CD4-positive, alpha-beta T cell treated with Interleukin-21 for 1 hour (primary cell): ENCODE measurements at places on chromosomes 1 and 21.
A peak's percentile ranks its signal among the peaks of the same experiment; 100 is the strongest.

DNA sequence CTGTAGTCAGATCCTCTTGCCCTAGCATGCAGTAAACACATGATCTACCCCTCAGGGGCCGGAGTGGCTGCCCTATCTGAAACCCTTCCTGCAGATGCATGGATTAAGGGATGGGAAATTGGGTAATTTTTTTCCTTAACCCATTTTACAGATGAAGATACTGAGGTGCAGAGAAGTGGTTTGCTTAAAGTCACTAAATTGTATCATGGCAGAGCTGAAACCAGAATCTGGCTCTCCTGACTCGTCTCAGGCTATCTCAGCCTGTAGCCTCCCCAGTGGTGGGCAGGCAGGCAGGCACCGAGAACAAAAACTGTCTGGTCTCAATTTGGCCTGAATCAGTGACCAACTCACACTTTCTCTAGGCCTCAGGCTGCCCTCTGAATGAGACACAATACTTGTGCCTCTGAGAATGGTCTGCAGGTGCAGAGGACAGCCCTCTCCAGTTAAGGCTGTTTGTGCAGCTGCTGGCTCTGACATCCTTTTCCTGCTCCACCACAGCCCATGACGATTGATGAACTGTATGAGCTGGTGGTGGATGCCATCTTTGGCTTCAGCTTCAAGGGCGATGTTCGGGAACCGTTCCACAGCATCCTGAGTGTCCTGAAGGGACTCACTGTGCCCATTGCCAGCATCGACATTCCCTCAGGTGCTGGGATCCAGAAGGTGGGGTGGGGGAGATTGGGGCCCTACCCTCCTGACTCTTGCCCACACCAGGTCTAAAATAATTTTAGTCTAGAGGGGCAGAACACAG is 1.5 kb downstream of the NAXE start:
- no peak for DNase-seq

GRCh38 chr1:228334954-228335353 is 71.7 kb downstream of the TRIM11 start:
- no peak for DNase-seq

- DNase-seq = no peak
Measured at GRCh38 chr1:71435951-71436350, 355.1 kb upstream of the ZRANB2 start.

DNA sequence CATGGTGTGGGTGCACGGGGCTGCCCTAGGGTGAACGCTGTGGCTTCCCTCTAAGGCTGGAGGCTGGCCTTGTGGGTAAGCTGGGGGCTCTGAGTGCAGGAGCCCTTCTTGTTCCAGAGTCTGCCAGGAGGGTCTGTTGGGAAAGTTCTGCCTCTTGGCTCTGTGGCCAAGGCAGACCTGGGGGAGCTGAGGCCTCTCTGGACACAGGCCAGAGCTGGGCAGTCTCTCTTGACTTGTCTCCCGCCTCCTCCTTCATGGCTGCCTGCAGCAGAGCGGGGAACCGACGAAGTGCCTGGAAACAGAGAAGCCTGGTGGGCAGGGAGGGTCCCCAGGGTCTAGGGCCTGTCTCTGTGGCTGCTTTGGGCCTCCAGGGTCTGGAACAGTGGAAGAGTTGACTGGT is 30.3 kb upstream of the PEX10 start:
- no peak for DNase-seq

- no peak for DNase-seq
Measured at GRCh38 chr1:29550119-29550841, 314.0 kb downstream of the PTPRU start.

DNA sequence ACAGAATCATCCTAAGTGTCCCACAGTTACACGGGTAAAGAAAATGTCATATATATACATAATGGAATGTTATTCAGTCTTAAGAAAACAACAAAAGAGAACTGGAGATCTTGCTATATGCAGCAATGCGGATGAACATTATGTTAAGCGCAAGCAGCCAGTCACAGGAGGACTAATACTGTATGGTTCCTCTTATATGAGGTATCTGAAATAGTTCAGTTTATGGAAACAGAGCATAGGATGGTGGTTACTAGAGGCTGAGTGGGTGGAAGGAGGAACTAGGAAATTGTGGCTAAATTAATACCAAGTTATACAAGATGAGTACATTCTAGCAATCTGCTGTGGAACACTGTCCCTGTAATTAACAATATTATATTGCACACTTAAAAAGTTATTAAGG is 834.3 kb downstream of the KCNT2 start:
- no peak for DNase-seq

GRCh38 chr1:22539510-22540118 is 23.7 kb upstream of the EPHA8 start:
- no peak for DNase-seq

DNA sequence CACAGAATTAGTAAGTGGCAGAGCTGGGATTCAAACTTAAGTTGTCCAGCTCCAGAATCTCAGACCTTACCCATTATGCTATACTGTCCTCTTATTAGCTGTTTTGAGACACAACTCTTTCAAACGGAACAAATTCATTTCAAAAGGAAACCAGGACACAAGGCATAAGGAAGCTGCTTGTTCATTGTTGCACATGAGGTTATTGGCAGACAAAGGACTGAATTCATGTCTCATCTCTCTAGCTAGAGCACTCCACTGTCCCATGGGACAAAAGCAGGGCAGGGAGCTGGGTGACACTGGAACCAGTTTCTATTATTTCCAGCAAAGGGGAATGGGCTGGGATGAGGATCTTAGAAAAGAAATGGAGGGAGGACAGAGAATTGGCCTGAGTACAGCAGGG is 26.4 kb downstream of the CHI3L2 start:
- DNase-seq = no peak

DNA sequence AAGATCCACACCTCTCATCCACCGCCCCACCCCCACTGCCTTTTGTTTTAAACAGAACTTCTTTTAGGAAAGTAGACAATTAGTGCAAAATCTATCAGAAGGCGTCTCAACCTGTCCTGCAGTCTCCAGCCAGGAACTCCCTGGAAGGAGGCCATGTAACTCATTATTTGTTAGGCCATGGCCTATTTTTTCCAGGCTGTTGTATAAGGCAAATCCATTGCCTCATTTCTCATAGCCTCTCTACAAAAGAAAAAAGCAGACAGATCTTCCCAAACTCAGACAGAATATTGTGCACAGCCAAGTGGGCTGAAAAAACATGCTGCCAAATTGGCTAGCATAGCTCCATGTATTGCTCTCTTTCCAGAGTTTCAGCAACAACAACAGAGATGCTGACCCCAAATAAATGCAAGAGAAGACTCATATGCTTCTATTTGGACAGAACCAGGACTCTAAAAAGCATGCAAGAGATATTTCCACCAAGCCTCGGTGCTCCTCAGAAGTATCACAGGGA is 770.7 kb upstream of the CXADR start:
- DNase-seq = no peak

DNA sequence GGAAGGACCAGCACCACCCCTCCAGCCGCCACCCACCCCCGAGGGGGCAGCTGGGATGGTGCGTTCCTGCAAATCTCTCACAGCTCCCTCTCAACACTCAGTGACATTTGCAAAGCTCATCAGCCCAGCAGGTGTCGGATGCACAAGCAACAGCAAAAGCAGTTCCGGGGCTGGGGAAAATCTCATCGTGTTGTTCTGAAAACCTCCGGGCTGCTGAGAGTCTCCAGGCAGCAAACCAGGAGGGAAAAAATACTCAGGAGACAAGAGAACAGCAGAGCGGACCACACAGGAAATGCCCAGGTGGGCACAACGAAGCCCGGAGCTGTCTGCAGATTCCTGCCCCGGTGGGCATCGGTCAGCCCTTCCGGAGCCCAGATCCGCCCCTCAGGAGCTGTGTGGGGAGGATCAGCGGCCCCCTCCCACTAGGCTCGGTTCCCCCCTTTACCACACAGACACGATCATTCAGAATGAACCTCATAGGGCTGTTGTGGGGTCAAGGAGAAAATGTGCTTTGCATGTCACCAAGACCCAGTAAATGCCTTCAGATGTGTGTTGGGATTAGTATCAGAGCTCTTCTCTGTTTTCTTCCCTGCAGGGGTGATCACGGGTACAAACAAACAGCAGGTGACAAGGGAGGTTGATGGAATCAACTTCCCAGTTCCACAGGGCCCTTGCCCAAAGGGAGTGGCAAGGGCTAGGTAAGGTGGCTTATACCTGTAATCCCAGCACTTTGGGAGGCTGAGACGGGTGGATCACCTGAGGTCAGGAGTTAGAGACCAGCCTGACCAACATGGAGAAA is 127.0 kb upstream of the TIAM1 start:
- DNase-seq = no peak

DNA sequence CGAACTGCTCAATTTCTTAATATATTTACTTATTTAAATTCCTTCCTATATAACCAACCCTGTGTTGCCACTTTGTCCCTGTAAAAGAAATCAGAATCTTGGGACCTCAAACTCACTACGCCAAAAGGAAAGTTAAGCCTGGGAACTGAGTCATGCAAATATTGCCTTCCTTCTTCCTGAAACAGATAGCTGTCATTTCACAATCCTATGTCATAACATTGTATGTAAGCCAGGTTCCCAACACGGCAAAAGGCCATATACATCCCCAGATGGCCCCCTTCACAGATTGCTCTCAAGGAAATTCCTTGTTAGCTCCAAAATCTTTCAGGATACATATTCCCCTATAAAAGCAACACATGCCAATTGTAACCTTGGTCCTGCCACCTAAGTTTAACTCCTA is 39.7 kb downstream of the C21orf91 start:
- no peak for DNase-seq

DNA sequence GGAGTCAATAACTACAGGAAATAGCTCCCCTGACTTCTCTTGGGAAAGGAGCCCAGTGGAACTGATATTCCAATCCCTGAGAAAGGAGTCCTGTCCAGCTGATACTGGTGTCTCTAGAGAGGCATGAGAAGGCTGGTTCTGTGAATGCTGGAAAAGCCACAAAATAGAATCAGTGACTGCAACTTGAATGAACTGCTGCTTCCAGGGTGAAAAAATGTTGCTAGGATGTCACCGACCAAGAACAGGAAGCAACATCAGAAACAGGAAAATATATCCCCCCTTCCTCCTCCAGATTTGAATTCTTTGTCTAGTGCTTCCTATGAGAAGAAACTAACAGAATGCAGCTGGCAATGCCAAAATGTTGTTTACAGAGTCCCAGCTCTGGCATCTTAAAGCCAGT is 269.3 kb upstream of the LYPLAL1 start:
- DNase-seq = no peak

GRCh38 chr1:232578651-232579195 is 51.2 kb downstream of the SIPA1L2 start:
- DNase-seq = peak; percentile 33

- no peak for DNase-seq
Measured at GRCh38 chr1:235622936-235623779, 26.4 kb downstream of the GNG4 start.

GRCh38 chr1:108881369-108881768 is 4.6 kb downstream of the GPSM2 start:
- no peak for DNase-seq

DNA sequence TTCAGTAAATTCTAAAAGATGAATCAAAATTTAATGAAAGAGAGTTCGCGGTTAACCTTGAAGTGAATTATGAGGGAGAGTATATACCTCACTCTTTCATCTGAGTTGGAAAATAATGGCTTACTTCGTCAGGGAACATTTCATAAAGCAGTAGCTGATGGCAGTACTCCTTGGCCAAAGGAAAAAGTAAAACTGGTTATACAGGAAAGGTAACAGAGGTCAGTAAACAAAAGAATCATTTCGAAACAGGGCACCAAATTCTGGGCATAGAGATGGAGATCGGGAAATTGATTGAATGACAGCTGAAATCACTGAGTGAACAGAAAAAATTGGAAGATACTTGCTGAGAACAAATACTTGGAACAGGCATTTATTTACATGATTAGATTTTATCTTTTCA is 199.0 kb downstream of the OLFM3 start:
- no peak for DNase-seq

DNA sequence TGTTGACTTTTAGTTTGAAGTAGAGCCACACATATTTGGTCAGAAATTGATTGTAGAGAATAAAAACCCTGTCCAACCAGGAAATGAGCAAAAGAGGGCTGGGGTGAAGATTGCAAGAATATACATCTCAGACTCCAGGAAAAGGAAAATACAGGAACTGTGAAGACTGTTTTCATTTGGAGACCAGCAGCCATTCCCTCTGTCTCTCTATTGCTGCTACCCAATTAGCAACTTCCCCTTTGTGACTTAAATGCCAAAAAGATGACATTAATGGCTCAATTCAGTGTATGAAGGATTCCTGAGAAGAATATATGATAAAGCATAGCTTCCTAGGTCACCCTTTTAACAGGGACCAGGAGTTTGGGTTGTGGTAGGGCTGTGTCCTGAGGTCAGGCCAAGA is 31.6 kb upstream of the CEP350 start:
- no peak for DNase-seq

- DNase-seq = peak; percentile 59
Measured at GRCh38 chr21:32940079-32941014, 85.4 kb upstream of the OLIG2 start.

GRCh38 chr1:77948841-77949424 is 29.9 kb downstream of the FUBP1 start:
- no peak for DNase-seq

- DNase-seq = no peak
Measured at GRCh38 chr21:44332383-44332782, 6.8 kb downstream of the CFAP410 start.

- DNase-seq = no peak
Measured at GRCh38 chr1:44707112-44707881, 23.7 kb downstream of the RNU5D-1 start.

DNA sequence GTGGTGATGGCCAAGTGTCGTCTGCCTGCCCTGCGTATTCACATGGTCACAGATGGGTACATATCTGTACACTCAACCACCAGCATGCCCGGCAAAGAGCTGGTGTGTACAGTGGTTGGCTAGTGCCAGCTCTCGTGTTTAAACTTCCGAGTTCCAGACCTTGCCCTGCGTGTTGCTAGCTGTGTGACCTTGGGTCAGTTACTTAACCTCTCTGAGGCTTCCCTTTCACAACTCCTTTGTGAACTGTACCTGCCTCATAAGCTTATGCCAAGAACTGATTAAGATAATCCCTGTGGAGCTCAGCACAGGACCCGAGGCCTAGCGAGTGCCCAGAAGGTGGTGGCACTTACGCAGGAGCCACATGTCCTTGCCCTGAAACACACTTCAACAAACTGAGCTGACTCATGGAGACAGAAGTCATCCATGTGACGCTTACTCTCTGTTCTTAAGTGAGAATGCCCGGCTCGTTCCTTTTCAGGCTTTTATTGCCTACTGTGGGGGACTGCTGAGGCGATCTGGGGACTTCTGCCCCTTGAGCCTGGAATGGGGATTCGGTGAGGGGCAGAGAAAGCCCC is 55.4 kb downstream of the ALPL start:
- no peak for DNase-seq

DNA sequence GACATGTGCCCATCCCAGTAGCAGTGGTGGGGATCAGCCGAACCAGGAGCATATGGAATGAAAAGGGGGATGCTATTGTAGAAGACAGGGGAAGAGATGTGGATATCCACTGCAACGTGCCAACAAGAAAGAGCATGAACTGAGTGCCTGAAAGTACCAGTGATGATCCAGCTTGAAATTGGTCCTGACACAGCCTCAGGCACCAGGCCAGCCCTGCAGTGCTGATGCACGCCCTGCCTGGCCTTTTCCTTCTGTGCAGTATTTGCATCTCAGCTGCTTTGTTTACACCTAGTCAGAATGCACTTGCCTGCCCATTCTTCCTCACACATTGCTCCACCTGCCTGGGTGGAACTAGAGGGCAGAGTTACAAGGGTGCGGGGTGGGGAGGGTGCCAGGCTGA is 50.3 kb upstream of the ARTN start:
- DNase-seq = no peak
